NCI-H187 (cell line): ENCODE measurements at places on chromosomes 7 and 10.

GRCh38 chr10:123241391-123242141, 87.4 kb downstream of the BUB3 start:
- DNase-seq = no peak

GRCh38 chr7:157500171-157500960, 163.6 kb downstream of the DNAJB6 start:
- no peak for DNase-seq

- no peak for DNase-seq
Observed at GRCh38 chr10:96359616-96360015, 814 bp upstream of the OPALIN start.

- DNase-seq = no peak
Observed at GRCh38 chr10:80856186-80856585, 318.5 kb downstream of the SH2D4B start.

- no peak for DNase-seq
Observed at GRCh38 chr7:101667920-101668319, 38.8 kb upstream of the MYL10 start.

- DNase-seq = no peak
Observed at GRCh38 chr7:23438171-23438570, 32.1 kb downstream of the IGF2BP3 start.

GRCh38 chr10:5812283-5813090, 747 bp downstream of the GDI2 start:
- DNase-seq = no peak

- no peak for DNase-seq
Observed at GRCh38 chr7:85135977-85136376, 50.9 kb downstream of the SEMA3D start.

DNA sequence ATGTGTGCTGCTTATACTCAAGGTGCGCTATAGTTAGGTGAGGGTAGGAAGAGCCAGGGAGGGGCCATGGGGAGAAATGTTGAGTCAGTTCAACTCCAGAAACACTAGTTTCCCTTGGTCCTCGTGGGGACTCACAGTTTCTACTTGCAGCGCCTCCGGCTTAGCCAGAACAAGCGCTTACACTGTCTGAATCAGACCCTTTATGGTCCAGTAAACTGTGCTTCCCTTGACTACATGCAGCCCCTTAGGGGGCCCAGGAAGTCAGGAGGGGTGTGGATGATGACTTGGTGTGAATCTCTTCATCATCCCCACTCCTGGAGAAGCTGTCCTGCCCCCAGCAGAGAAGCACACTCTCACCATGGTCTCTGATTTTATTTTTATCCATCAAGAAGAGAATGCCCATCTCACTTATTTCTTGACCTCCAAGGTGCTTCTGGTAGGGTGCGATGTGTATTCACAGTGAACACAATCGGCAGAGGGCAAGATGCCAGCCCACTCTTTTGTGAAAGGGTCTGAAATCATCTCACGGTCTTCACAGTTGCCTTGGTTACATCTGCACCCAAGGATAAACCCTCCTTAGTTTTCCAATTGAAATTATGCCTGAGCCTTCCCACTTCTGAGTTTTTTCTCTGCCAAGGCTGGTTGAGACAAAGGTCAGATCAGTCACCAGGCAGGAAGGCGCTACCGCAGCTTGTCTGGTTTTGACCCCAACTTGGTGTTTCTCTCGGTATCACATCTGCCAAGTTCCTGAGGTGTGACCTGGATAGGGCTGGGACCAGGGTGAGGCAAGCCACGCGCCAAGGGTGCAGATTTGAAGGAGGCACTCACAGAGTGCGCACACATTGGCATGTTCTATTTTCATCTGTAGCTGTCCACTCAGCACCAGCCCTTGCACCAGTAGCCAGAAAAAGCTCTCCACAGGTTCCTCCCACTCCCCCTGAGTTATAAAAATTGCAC, 62.7 kb upstream of the LRRC4 start:
- DNase-seq = no peak

DNA sequence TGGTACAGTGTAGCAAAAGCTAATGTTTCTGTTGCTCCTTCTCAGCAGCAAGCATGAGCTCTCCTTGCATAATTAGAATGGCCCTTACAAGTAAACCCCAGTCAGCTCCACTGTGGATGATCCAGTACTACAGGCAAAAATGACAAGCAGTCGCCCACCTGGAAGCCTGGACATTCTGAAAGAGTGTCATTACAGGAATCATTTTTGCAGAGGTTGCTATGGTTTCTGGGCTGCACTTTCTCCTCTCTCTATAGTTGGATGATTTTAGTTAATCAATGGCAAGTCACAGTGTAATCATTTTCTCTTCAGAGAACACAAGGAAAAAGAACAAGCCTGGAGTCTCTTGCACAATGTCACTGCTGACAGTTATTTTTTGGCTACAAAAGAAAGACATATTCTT, 102.9 kb upstream of the MYO3A start:
- no peak for DNase-seq

DNA sequence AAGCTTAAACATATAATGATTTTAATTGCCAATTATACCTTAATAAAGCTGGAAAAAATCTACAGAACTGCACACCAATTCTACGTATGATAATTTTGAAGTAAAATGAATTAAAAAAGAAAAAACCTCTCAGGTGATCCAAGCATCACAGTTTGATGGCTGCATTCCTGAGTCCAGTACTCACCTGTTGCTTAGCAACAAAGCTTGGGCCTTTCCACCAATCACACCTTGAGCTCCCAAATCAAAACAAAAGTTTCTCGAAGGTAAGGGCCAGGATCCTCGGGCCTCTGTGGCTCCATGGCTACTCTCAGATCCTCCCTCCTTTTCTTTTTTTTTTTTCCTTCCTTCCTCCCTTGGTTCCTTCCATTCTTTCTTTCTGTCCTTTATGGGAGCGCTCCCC, 137.2 kb upstream of the PCBD1 start:
- no peak for DNase-seq

DNA sequence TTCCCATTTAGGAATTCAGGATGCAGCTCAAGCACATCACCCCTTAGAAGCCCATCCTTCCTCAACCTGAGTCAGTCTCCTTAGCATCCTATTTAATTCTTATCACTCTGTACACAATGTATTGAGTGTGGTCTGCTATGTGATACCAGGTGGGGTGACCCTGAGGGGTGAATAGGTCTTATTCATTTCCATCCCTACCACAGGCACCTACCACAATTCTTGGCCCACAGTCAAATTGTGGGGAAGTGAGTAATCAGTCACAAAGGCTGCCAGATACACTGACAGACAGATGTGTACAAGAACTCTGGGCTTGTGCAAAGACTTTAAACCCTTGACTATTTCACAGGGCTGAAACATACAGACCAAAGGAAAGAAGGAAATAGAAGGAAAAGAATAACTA, 560.5 kb downstream of the PARD3 start:
- DNase-seq = no peak

GRCh38 chr7:107147464-107148393, 21.1 kb upstream of the HBP1 start:
- no peak for DNase-seq

DNA sequence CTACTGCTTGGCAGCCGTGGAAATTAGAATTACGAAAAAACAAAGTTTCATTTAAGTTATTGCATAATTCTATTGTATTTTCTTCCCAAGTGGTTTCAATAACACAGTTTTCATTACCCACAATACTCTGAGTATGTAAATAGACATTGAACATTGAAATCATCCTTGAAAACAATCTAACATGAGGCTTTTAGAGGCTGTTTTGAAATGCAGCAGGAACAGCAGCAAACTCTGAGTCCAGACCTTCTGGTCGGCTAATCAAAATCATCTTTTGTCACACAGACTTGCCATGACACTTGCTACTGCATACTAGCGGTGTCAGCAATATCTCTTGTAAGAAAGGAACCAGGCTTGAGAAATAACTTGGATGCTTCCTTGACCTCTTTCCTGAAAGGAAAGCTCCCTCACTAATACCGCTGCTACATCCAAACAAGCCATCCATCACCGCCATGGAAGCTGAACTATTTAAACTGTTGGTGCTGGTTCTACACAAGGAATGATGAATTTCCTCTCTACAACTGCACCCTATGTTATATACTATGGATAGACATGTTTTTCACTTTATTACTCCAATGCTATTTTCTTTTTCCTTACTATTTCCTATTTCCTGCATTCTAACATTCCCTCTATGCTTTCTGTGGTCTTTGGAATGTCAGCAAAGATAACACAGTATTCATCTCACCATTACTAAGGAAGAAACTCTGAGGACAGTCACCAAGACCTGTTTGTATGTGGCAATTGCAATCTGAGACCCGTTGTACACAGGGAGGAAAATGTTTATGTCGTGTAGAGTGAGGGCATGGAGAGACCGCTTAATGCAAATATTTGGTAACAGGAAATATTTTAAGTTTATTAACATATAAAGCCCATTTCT, 130.8 kb downstream of the ITGA8 start:
- DNase-seq = no peak

- no peak for DNase-seq
Observed at GRCh38 chr7:151808400-151809145, 68.3 kb downstream of the PRKAG2 start.

DNA sequence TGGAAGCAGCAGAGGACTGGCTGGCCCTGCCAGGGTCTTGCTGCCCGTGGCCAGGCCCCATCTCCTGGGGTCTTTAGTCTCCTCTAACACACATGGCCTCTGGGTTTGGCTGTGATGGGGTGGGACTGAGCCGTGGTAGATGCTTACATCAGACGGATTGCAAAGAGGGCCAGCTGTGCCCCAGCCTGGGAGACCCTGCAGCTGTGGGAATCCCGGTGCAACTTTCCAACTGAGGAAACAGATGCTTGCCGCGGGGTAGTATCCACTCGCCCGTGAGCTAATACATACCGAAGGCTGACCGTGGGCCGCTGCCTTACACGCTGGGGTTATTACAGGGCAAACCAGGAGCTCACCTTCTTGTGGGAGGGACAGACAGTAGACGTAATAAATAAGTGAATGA, 24.1 kb upstream of the SH2B2 start:
- DNase-seq = no peak

DNA sequence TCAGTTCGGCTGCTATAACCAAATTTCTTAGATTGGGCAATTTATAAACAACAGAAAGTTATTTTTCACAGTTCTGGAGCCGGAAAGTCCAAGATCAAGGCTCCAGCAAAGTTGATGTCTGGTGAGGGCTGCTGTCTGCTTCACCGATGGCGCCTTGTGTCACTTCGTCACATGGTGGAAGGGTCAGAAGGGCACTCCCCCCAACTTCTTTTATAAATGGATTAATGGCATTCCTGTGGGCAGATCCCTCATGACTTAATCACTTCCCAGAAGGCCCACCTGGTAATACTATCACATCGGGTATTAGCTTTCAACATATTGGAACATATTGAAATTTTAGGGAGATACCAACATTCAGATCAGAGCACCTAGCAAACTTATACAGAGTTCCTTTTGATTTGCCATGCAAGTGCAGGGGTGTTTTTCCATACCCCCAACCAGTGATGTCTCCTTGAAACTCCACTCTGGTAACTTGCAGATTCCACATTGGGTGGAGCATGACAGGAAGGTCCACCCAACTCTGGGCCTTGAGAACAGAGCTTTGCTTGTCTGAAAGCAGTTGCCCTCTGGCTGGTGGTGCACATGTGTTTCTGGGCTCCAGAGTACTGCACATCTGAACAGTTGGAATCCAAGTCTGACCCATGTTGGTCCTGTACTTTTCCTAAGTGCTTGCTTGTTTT, 85.1 kb upstream of the KMT2E start:
- DNase-seq = no peak

- no peak for DNase-seq
Observed at GRCh38 chr10:123153486-123154091, 613 bp upstream of the BUB3 start.

- no peak for DNase-seq
Observed at GRCh38 chr7:302054-302992, 12.4 kb downstream of the FOXL3 start.

GRCh38 chr10:51369903-51370302, 295.6 kb downstream of the PRKG1 start:
- no peak for DNase-seq

DNA sequence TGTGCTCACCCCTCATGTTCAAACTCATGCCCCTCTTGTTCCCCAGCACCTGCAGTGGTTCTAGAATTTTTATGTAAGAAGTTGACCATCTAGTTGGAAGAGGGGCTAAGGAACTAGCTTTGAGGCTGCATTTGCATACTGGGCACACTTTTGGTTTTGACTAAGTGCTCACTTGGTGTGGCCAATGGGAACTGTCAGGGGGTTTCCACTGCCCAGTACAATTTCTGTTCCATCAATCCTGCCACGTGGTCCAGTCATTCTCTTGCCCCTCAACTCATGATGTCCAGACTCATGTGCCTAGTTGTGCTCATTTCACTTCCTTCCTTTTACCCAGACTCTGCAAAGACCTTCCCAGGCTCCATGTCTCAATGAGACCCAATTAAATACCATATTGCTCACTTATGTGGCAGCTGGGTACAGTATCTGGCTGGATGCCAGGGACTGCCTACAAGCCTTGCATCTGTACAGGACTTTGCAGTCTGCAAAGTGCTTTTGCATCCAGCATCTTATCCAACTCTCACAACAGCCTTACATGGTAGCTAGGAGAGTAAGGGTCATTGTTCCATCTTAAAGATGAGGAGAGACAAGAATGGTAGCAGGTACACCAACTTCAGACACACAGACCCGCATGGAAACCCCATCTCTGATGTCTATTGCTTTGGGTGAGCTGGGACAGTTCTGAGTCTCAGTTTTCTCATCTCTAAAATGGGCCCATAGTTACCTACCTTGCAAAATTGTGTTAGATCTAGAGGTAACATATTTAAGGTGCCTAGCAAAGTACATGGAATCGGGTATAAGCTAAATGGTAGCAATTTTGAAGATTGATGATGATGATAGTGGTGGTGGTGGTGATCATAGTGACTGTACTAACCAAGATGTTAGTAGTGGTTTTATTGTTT, 30.1 kb upstream of the KCNMA1 start:
- no peak for DNase-seq

GRCh38 chr7:47255441-47255840, 326.5 kb downstream of the TNS3 start:
- DNase-seq = no peak

DNA sequence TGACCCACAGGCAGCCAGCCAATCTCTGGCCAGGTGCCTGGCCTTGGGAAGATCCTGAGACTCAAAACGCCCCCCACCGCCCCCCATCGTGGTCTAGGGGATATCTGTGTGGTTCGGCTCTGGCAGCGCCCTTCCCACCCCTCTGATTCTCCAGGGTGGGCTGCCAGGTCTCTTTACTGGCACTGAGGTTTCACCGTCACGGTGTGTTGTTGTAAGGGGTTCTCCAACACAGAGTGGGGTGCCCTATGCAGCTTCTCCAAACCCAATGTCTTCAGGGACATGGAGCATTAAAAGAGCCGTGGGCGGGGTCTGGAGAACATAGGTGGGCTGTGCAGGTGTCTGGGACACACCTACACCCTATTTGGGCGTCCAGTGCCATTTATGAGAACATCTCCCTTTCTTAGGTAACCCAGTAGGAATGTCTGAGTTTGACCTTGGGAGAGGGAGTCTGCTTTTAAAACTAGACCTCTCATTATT, 1.5 kb downstream of the MAFK start:
- no peak for DNase-seq

DNA sequence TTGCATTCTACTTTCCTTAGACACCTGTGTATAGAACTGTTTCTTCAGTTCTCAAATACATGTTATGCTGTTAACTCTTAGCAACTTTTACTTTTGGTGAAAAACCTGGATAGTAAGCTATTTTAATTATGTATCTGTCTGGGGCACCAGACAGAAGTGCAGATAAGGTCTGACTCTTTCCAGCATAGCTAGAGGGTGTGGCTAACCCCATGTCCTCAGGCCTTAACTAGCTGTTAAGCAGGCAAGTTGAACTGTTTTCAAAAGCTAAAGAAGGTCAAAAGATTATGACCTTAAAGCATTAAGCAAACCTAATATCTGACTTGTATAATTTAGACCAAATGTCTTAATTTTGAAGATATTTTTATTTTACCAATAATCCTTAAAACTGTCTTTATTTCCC, 45.1 kb upstream of the INHBA start:
- DNase-seq = no peak

- no peak for DNase-seq
Observed at GRCh38 chr10:29620112-29620690, 14.6 kb downstream of the SVIL start.
